MG63 (cell line): ENCODE measurements at places on chromosomes 6 and 20. TPM values are rescaled to one million over a fixed set of nuclear protein-coding genes. Genes with fewer than 3 reads are reported as not detected.

GRCh38 chr6:13355043-13355945, 27.0 kb upstream of the TBC1D7 start:
- DNase-seq: peak; percentile 91

DNA sequence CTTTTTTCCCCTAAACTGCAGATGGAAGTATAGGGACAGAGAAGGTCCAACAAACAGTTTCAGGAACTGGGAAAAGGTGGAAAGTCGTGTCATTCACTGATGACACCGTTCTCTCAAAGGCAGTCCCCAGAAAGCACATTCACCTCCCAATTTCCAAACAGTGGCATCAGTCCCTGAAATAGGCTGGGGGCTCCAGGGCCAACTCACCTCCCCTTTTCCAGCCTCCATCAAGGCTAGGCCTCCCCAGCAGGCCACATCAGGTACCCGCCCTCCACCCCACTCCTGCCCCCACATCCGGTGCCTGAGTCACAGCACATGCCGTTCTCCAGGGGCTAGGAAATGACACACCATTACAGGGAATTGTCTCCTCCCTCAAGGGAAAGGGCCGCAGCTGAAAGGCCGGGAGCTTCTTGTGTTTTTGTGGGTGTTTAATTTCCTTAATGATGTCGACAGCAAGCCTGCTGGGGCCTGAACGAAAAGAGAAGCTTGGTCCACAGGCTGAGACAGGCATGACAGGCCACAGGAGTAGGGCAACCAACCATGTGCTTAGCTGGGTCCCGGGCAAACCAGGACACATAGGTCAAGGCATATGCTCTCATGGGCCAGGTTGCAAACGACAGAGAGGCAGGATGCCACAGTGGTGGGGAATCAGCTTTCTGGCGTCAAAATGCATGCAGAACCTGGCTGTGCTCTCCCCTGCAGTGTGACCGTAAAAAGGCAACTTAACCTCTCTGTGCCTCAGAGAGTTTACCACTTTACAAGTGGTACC, 39.2 kb downstream of the ZMYND8 start:
- DNase-seq: peak; percentile 97

DNA sequence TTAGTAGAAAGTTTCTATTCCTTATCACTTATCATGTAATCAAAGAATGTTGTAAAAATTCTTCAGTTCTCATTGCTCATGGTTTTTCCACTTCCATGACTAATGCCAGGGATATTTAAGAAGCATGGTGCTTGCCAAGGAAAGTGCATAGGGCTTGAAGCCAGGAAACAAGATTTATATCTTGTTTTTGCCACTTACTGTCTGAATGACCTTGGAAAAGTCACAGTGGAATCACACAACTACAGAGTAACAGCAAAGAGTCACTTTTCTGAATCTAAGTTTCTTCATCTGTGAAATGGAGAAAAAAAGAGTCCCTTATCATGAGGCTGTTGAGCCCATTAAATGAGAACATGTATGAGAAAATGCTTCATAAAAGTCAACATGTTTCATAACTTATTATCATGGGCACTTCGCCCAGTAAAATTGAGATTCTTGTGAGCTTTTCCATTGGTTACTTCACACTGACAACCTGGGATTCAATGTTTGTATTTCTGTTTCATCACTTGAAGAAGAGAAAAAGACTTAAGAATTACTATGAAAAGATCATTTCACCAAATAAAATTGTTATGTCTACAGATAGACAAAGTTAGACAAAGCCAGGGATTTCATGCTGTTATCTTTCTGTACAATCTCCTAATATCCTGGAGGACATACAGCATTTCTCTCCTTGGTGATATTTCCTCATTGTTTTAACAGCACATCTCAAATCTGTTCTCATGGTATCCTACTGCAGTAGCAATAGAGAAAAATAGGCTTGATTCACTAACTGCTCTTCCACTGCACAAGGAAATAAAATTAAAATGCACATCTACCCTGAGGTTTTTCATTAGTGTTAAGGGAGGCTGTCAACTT, 7.6 kb upstream of the BMP5 start:
- DNase-seq: no peak

DNA sequence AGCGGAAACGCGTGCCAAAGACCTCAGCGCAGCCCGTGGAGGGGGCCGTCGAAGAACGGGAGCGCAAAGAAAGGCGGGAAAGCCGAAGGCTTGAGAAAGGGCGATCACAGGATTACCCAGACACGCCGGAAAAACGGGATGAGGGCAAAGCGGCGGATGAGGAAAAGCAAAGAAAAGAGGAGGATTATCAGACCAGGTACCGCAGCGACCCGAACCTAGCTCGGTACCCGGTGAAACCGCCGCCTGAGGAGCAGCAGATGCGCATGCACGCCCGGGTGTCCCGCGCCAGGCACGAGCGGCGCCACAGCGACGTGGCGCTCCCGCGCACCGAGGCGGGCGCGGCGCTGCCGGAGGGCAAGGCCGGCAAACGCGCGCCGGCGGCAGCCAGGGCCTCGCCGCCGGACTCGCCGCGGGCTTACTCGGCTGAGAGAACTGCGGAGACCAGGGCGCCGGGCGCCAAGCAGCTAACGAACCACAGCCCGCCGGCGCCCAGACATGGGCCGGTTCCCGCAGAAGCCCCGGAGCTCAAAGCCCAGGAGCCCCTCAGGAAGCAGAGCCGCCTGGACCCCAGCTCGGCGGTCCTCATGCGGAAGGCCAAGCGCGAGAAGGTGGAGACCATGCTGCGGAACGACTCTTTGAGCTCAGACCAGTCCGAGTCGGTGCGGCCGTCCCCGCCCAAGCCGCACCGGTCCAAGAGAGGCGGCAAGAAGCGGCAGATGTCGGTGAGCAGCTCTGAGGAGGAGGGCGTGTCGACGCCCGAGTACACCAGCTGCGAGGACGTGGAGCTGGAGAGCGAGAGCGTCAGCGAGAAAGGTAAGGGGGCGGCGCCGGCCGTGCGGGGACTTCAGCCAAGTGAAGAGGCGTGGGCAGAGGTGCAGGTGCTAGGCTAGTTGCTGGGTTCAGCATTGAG, 296.2 kb downstream of the RIMS1 start:
- DNase-seq: peak; percentile 66

DNA sequence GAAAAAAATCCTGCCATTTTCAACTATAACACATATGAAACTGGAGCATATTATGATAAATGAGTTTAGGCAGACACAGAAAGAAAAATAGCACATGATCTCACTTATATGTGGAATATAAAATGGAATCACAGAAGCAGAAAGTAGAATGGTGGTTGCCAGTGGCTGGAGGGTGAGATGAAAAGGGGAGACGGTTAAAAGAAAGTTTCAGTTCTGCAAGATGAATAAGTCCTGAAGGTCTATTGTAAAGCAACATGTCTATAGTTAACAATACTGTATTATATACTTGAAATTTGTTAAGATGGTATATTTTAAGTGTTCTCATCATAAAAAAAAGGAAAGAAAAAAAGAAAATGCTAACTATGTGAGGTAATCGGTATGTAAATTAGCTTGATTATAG, 503.9 kb downstream of the EPHA7 start:
- DNase-seq: no peak

GRCh38 chr6:148044921-148045320, 297.7 kb upstream of the SASH1 start:
- no peak for DNase-seq

DNA sequence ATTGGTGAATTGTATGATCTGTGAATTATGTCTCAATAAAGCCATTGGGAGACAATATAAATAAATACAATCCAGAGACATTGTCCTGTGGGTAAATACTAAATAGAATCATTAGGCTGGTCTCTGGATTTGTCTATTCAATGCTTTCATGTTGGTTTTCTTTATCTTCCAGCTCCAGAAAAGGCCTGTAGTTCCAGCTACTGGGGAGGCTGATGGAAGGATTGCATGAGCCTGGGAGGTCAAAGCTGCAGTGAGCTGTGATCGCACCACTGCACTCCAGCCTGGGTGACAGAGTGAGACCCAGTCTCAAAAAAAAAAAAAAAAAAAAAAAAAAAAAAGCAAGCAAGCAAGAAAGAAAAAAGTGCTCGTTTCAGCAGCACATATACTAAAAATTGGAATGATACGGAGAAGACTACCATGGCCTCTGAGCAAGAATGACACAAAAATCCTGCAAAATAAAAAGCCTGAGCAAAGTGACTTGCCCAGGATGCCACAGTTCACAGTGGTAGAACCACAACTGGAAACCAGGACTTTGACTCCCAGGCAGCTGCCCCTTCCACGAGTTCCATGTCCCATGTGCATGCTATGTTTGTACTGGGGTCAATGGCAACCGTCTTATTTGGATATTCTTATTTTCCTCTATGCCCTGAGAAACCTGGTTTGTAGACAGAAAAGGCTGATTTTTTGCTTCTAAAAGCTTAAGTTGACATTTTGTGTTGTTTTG, 33.6 kb upstream of the GMPR start:
- DNase-seq: no peak

DNA sequence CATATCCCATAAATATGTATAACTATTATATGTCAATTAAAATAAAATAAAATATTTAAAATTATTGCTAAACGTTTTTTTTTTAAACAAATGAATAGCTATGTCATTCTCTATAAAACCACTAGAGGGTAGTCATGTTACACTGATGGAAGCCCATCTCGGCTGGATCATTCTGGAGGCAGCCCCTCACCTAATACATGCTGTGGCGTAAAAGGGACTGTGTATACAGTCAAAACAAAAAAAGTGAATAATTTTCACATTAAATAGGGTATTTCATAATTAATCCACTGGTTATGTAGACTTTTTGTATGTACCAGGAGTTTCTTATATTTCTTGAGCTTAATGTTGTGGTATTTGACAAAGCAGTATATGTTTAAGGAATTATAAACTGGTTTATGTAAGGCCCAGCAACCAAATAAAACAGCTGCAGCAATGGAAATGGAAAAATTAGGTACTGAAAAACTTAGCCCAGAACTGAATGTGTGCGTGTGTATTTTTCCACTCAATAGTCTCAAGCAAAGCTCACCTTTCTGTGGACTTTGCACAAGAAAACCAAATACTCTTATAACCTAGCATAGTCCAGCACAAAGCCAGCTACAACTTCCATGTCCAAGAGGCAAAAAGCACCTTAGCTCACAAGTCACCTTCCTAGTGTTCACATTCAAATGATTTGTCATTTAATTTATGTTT, 81.7 kb downstream of the COL9A1 start:
- no peak for DNase-seq

DNA sequence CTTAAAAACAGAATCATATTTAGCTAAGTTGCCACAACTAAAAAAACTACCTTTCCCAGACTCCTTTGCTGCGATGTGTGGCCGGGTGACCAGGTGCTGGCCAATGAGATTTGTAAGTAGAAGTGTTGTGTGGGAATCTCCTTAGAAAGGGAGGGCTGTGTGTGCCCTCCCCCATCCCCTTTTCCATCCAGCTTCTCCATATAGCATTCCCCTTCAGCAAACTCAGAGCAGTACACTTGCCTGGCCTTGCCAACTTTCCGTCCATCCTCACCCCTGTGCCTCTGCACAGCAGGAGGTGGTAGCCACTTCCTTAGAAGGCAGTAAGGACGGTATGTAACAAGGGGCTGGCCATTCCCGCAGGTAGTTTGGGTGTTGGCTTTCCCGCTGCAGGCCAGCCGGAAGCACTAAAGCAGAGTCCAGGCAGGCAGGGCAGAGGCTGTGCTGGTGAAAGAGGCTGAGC, 22.3 kb upstream of the KCNK16 start:
- no peak for DNase-seq

GRCh38 chr6:5531161-5531560, 269.8 kb downstream of the FARS2 start:
- DNase-seq: no peak

RIMS1 gene
- total RNA-seq: 9.6 and 17.4 TPM in 2 replicates

TSBP1 gene
- not detected in 2 replicates for total RNA-seq

CASS4 gene
- 0.07 and 0.25 TPM in 2 replicates for total RNA-seq

CDSN gene
- total RNA-seq: not detected in 2 replicates

EMILIN3 gene
- total RNA-seq: 0.76 TPM in 1 of 2 replicates, not detected in the other

CPXM1 gene
- 1.2 TPM in 1 of 2 replicates, not detected in the other for total RNA-seq
